ENCODE measurements at places on chromosomes 11 and 22.
A peak's percentile ranks its signal among the peaks of the same experiment; 100 is the strongest.

DNA sequence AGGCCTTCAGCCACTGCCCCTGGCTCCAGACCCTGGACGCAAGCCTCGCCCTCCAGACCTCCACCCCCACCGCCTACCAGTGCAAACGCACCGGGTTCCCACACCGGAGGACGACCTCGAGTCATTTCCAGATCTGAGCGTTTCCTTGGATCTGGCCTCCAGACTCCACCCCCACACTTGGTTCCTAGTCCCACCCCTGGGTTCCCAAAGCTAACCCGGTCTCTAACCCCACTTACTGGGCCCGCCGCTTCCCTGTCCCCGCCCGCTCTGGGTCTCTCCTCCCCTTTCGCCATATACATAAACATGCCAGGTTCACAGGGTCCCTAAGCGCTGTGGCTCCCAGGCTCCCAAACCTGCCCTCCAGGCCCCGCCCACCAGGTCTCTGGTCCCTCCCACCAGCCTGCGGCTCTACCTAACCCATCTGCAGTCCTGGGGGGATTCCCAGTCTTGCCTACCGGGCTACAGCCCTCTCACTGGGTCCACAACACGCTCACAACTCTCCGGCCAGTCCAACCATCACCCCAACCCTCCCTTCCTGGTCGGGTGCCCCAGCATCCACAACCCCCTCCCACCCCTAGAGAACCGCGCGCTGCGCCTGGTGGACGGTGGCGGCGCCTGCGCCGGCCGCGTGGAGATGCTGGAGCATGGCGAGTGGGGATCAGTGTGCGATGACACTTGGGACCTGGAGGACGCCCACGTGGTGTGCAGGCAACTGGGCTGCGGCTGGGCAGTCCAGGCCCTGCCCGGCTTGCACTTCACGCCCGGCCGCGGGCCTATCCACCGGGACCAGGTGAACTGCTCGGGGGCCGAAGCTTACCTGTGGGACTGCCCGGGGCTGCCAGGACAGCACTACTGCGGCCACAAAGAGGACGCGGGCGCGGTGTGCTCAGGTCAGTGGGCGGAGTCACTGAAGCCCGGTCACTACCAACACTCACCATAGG, 36.7 kb downstream of the CD6 start:
- H3K27me3 ChIP-seq, result no peaks in the 10 kb centered on the region
- peaks cover 66% of the 10 kb centered on the region for H3K4me1 ChIP-seq
- peaks cover 79% of the 10 kb centered on the region for H3K36me3 ChIP-seq
- peak overlapping the region; percentile 83 for H3K27ac ChIP-seq

GRCh38 chr11:46240861-46241260, 36.6 kb upstream of the CREB3L1 start:
- H3K4me1 ChIP-seq, result peaks cover 42% of the 10 kb centered on the region
- DNase-seq, result no peak
- no peak overlapping the region for H3K4me3 ChIP-seq
- no peaks in the 10 kb centered on the region for H3K36me3 ChIP-seq
- H3K27ac ChIP-seq, result no peak overlapping the region

DNA sequence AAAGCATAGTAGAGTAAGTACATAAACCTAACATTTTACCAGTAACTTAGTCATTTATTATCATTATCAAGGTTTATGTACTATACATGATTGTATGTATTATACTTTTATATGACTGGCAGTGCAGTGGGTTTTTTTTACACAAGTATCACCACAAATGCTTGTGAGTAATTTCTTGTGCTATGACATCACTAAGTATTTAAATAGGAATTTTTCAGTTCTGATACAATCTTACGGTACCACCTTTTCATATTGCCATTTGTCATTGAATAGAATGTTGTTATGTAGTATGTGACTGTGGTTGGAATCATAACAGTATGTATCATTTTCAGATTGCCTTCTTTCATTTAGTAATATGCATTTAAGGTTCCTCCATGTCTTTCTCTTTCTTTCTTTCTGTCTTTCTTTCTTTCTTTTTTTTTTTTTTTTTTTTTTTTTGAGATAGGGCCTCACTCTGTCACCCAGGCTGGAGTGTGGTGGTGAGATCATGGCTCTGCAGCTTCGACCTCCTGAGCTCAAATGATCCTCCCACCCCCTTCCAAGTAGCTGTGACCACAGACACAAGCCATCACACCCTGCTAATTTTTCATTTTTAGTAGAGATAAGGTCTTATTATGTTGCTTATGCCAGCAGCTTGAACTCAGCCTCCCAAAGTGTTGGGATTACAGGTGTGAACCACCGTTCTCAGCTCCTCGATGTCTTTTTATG, 18.6 kb downstream of the ATM start:
- peaks cover 47% of the 10 kb centered on the region for H3K4me1 ChIP-seq
- H3K4me3 ChIP-seq, result no peak overlapping the region
- H3K36me3 ChIP-seq, result peaks cover 45% of the 10 kb centered on the region
- DNase-seq, result no peak

- no peaks in the 10 kb centered on the region for H3K4me1 ChIP-seq
- no peaks in the 10 kb centered on the region for H3K27me3 ChIP-seq
- DNase-seq, result no peak
- H3K36me3 ChIP-seq, result no peaks in the 10 kb centered on the region
Measured at GRCh38 chr22:34294986-34295385, 374.7 kb upstream of the LARGE1 start.

GRCh38 chr11:104333977-104334376, 170.0 kb upstream of the PDGFD start:
- no peak overlapping the region for H3K27ac ChIP-seq
- H3K4me1 ChIP-seq, result no peaks in the 10 kb centered on the region
- no peaks in the 10 kb centered on the region for H3K27me3 ChIP-seq

GRCh38 chr11:9826390-9826789, 162.5 kb downstream of the SWAP70 start:
- DNase-seq, result no peak
- no peaks in the 10 kb centered on the region for H3K27me3 ChIP-seq
- no peak overlapping the region for H3K27ac ChIP-seq
- H3K4me1 ChIP-seq, result peaks cover 11% of the 10 kb centered on the region

DNA sequence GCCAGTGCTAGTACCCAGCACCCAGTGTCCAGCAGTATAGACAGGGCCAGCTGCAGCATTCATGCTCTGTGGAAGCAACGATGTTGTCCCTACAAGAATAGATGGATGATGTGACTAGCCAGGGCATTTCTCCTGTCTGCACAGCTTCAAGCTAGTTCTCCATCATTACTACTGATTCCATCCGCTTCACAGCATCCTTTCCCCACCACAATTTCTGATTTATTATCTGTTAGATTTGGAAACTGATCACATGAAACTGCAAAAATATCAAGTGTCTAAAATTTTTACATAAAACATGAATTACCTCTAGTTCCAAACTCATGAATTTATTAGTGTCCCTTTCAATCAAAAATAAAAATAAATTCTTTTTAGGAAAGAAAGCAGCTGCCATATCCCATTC, 138.9 kb upstream of the POU2AF2 start:
- no peak overlapping the region for H3K27ac ChIP-seq
- peaks cover 28% of the 10 kb centered on the region for H3K27me3 ChIP-seq
- H3K4me1 ChIP-seq, result no peaks in the 10 kb centered on the region
- no peak overlapping the region for H3K4me3 ChIP-seq

GRCh38 chr11:65107751-65108468, 3.8 kb upstream of the TM7SF2 start:
- no peak overlapping the region for H3K27ac ChIP-seq
- H3K4me3 ChIP-seq, result no peak overlapping the region
- peaks cover 27% of the 10 kb centered on the region for H3K36me3 ChIP-seq
- no peaks in the 10 kb centered on the region for H3K27me3 ChIP-seq
- H3K4me1 ChIP-seq, result peaks cover 27% of the 10 kb centered on the region

GRCh38 chr11:117204283-117205080, 5.3 kb downstream of the TAGLN start:
- H3K36me3 ChIP-seq, result peaks cover 16% of the 10 kb centered on the region
- no peaks in the 10 kb centered on the region for H3K4me1 ChIP-seq
- no peaks in the 10 kb centered on the region for H3K27me3 ChIP-seq
- peak overlapping the region; percentile 6 for H3K27ac ChIP-seq
- no peak overlapping the region for H3K4me3 ChIP-seq
- no peak for DNase-seq

- H3K27ac ChIP-seq, result peak overlapping the region; percentile 20
- H3K27me3 ChIP-seq, result no peaks in the 10 kb centered on the region
- no peaks in the 10 kb centered on the region for H3K36me3 ChIP-seq
- no peak for DNase-seq
- H3K4me3 ChIP-seq, result no peak overlapping the region
Measured at GRCh38 chr11:69468221-69468620, 13.2 kb upstream of the LINC01488 start.

DNA sequence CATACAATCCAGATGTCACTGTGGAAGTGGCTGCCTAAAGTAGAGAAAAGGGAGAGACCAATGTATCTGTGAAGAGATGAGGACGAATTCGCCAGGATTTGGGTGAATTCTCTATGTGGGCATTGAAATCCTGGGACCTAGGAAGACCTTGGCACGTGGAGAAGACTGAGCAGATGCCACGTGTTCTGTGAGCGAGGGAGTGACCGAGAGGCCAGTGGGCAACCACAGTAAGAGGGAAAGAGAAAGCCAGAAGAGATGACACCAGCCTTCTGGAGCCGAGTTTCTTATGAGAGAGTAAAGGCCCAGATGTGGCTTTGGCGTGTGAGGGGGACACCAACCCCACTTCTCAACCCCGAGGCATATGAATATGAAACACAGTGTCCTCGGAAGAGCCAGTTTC, 228.1 kb downstream of the BUD13 start:
- H3K4me3 ChIP-seq, result no peak overlapping the region
- H3K4me1 ChIP-seq, result no peaks in the 10 kb centered on the region
- H3K27ac ChIP-seq, result no peak overlapping the region
- no peak for DNase-seq
- H3K27me3 ChIP-seq, result peaks cover 2% of the 10 kb centered on the region

- no peaks in the 10 kb centered on the region for H3K36me3 ChIP-seq
- H3K27me3 ChIP-seq, result no peaks in the 10 kb centered on the region
- no peak overlapping the region for H3K27ac ChIP-seq
- no peak overlapping the region for H3K4me3 ChIP-seq
Measured at GRCh38 chr11:57868491-57868890, 106.9 kb downstream of the CTNND1 start.

GRCh38 chr11:75035911-75036565, 47.3 kb downstream of the NEU3 start:
- no peak overlapping the region for H3K27ac ChIP-seq
- DNase-seq, result no peak
- H3K27me3 ChIP-seq, result peaks cover 3% of the 10 kb centered on the region
- peaks cover 3% of the 10 kb centered on the region for H3K4me1 ChIP-seq
- no peaks in the 10 kb centered on the region for H3K36me3 ChIP-seq

- no peak for DNase-seq
- peaks cover 2% of the 10 kb centered on the region for H3K36me3 ChIP-seq
- H3K4me1 ChIP-seq, result peaks cover 2% of the 10 kb centered on the region
- no peak overlapping the region for H3K27ac ChIP-seq
- no peak overlapping the region for H3K4me3 ChIP-seq
Measured at GRCh38 chr22:24416095-24416494, 11.3 kb upstream of the ADORA2A start.

GRCh38 chr11:128884703-128885338, 6.3 kb upstream of the KCNJ5 start:
- H3K27ac ChIP-seq, result no peak overlapping the region
- H3K27me3 ChIP-seq, result peaks cover 61% of the 10 kb centered on the region
- H3K4me1 ChIP-seq, result no peaks in the 10 kb centered on the region
- H3K36me3 ChIP-seq, result no peaks in the 10 kb centered on the region

GRCh38 chr22:33962409-33962808, 42.1 kb upstream of the LARGE1 start:
- no peaks in the 10 kb centered on the region for H3K4me1 ChIP-seq
- DNase-seq, result no peak
- H3K4me3 ChIP-seq, result no peak overlapping the region
- no peak overlapping the region for H3K27ac ChIP-seq
- no peaks in the 10 kb centered on the region for H3K27me3 ChIP-seq

DNA sequence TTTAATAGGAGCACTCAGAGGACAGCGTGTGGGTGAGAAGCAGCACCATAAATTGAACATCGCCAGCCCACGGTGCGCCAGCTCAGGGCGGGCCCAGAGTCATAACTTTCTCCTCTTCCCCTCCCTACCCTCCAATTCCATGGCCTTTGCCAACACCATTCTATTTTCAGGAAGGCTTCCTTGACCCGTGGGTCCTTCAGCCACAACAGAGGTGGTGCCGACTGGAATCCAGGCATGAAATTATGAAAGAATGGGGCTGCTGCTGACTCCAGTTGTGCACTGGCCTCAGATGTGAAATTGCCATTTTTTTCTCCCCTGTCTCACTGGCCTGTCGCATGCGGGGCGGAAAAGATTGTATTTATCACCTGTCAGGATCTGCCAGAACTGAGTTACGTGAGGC, 345.9 kb downstream of the MIAT start:
- no peak overlapping the region for H3K4me3 ChIP-seq
- H3K36me3 ChIP-seq, result no peaks in the 10 kb centered on the region
- H3K27me3 ChIP-seq, result no peaks in the 10 kb centered on the region
- H3K27ac ChIP-seq, result no peak overlapping the region

DNA sequence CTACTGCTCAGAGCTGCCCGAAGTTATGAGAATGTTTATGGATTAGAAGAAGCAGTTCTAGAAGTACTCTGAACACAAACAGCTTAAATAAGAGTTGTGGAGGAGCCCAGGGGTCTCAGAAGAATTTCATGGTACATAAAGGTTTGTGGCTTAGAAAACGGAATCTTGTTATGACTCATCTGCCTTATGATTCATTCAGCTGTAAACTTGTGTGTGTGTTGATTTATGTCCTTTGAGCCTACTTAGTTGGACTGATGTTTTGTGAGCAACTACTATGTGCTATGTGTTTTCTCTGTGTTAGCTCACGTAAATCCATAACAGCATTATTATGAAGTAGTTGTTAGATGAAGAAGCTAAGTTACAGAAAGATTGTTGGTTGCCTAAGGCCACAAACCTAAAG, 203.7 kb downstream of the PGR start:
- H3K27ac ChIP-seq, result no peak overlapping the region
- H3K27me3 ChIP-seq, result no peaks in the 10 kb centered on the region
- no peak overlapping the region for H3K4me3 ChIP-seq
- no peak for DNase-seq
- H3K4me1 ChIP-seq, result no peaks in the 10 kb centered on the region

DNA sequence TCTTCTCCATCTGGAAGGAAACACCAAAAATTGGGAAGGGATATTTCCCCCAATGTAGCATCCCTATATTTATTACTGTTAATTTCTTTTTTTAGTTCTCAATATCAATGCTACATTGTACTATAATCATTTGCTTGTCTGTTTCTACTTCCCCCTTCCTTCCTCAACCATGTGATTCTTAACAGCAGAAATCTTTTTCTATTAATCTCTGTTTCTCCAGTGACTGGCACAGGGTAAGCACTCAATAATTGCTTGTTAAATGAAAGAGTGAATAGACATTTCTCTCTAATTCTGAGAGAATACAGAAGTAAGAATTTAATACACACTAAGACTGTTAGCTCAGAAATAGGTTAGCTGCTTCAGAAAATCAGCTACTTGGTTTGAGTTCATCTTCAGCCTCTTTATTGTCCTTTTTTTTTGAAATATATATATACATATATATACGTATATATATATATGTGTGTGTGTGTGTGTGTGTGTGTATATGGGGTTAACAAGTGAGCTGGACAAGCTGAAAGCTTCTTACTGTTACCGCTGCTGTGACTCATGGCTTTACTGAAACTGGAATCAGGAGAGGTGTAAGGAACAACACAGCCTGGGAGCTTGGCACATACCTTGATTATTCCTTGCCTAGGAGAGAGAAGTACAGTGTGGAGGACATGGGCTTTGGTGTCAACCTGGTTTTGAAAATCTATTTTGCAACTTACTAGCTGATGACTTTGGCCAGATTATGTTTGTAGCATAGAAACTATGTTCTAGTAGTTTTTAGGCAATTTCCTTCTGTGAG, 26.2 kb upstream of the PDE3B start:
- H3K27me3 ChIP-seq, result no peaks in the 10 kb centered on the region
- H3K27ac ChIP-seq, result no peak overlapping the region
- no peak overlapping the region for H3K4me3 ChIP-seq
- peak; percentile 27 for DNase-seq
